ENCODE measurements at places on chromosomes 5 and 9.

GRCh38 chr5:151750121-151750520 is 8.3 kb downstream of the ATOX1 start:
- no peak for DNase-seq

DNA sequence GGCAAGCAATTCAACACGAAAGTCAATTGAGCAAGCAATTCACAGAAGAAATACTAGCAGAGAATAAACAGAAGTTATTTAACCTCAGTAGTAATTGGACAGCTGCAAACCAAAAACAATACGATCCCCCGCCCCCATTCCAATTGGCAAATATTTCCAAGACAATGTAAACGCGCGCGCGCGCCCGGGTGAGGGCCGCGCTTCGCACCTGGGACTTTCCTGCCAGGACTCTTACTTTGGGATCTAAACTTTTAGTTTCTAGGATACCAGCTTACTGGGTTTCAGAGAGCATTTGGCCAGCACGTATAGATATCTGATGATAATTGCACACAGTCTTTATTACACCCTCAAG is 8.6 kb downstream of the RUFY1 start:
- peak; percentile 85 for DNase-seq

- no peak for DNase-seq
These were observed 27.6 kb upstream of the ADRB2 start for GRCh38 chr5:148798786-148799185.

DNA sequence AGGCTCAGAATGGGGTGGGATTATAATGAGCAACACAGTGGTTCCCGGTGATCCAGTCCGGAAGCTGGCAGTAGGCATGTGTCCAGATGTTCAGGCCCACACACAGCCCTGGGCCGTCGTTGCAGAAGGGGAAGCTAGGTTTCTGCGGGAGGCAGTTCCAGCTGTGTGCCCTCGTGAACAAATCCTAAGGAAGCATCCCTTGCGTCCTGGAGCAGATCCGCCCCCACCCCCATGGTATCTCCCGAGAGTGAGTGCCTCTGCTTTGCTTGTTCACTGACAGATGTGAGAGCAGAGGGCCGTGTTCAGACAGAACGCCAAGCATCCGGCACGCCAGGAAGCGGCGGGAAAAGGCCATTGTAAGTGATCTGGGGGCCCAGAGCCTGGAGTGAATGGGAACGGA is 104.8 kb downstream of the PDE6A start:
- no peak for DNase-seq

DNA sequence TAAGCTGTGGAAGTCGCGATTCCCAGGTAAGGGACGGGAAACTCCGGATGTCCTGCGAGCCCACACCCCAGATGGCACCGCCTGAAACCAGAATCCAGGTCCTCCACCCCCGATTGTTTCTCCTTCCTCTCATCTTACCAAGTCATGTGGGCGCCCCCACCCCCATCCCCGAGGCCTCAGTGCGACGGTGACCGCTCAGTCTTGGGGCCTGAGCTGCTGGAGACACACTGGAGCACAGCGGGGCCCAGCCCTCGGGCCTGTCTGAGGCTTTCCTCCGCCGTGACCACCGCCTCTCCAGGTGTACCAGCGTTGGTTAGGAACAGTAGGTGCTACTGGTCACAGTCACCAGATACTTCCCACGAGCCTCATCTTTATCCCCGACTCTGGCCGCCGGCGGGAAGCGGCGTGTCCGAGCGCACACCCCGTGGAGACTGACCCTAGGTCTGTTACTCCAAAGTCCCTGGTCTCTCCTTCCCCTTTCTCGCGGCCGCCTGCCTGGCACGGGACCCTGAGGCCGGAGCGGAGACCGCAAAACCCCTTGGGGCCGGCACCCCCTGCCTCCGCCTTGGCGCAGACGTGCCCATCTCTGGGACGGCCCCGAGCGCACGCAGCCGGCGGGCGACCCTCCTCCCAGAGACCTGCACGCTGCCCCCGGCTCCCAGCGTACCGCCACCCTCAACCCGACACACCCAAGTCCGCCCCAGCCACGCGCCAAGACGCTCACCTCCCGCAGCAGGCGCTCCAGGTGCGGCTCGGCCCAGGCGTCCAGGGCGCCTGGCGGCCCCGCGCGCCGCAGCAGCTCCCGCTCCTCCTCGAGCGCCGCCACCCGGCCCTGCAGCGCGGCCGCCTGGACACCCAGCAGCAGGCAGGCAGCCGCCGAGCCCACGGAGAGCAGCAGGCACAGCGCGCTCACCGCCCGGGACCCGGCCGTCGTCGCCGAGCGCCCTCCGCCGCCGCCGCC is 733 bp downstream of the COL23A1 start:
- no peak for DNase-seq

Data from COR-L47 (cell line).